Hindlimb muscle (tissue), 1 donor: ENCODE measurements at places on chromosomes 11 and 22. TPM values are rescaled to one million over a fixed set of nuclear protein-coding genes. Genes with fewer than 3 reads are reported as not detected.

The SCUBE2 gene
- polyA plus RNA-seq = 25.0 TPM

The EXPH5 gene
- polyA plus RNA-seq = 0.57 TPM

The TBX1 gene
- polyA plus RNA-seq = 17.2 TPM

The PLAAT2 gene
- polyA plus RNA-seq = not detected

The PGA5 gene
- polyA plus RNA-seq = 1.1 TPM

DNA sequence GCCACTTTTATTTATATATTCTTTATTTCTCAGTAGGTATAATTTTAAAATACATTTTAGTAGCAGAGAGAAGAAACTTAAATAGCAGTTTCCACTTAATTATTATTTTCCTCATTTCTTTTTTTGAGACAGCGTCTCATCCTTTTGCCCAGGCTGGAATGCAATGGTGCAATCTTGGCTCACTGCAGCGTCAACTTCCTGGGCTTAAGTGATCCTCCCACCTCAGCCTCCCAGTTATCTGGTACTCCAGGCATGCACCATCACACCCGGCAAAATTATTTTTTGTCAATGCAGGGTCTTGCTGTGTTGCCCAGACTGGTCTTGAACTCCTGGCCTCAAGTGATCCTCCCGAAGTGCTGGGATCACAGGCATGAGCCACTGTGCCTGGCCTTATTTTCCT is 38.3 kb downstream of the ATG13 start:
- DNase-seq = no peak

DNA sequence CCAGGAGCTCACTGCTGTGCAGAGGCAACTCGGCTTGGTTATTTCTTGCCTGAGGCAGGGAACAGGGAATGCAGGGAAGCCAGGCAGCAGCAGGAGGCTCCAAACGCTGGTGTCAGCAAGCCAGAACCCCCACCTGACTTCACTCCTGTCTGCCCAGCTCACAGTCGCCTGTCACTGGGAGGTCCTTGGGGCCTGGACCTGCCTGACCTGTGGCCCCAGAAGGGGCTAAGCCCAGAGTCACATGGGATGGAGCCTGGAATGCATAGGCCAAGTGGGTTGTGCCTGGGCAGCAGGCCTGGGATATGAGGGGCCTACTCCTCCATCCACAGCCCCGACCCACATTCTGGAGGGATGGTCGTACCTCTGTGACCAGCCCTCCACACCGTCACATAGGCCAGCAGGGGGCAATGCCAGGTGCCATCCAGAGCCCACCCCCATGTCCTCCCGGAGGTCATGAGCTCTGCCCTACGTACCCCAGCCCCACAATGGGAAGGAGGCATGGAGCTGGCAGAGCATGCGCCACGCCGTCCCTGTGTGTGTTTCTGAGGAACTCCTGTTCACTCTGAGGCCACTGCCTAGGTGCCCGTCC is 5.2 kb downstream of the RASSF7 start:
- DNase-seq = no peak

DNA sequence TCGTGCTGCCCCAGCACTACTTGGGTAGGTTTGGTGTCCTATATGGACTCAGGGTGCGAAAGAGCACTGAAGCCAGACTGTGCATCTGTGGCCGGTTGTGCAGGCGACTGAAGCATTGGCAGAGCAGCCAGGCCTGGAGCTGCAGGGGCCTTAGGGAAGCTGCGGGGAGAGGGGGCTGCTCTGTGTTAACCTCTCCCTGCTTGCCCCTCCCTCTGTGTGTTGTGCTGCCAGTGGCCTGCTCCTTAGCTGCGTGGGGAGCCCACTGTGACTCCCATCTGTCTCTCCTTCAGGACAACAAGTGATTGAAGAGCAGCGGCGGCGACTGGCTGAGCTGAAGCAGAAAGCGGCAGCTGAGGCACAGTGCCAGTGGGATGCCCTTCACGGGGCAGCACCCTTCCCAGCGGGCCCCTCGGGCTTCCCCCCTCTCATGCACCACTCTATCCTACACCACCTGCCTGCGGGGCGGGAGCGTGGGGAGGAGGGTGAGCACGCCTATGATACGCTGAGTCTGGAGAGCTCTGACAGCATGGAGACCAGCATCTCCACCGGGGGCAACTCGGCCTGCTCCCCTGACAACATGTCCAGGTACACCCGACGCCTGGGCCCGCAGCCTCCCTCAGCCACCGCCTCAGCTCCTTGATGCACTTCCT is 34.3 kb downstream of the TREH start:
- DNase-seq = no peak

DNA sequence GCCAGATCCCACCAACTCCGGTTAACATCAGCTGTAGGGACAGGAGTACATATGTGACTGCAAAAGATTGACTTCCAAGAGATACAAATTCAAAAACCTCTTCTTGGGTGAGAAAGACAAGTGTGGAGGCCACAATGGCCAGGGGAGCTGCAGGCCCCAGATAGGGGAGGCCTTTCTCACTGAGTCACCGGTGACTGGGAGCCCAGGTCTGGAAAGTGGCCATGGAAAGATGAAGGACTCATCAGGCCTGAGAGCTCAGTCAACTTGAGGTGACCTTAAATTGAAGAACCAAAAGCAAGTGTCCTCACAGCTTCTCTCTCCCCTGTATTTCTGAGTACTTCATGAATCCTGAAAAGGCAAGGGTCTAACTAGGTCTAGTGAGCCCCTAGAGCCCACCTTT is 90.4 kb upstream of the CLPB start:
- DNase-seq = no peak

DNA sequence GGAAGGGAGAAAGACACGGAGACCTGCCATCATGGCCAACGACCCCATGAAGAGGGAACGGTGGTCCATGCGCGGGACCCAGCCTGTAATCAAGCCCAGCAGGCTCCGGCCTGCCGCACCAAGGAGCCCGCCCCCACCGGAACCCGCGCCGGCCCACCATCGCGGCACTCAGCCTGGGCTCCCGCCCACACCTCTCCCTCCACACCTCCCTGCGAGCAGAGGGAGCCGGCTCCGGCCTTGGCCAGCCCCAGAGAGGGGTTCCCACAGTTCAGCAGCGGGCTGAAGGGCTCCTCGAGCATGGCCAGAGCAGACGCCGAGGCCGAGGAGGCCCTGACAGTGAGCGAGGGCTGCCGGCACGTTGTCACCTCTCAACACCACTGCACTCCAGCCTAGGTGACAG is 1302.8 kb upstream of the CNTN5 start:
- DNase-seq = no peak

- DNase-seq = no peak
Measured at GRCh38 chr11:69007975-69008381, 5.1 kb downstream of the MRGPRF start.

- no peak for DNase-seq
Measured at GRCh38 chr11:22169833-22170232, 23.1 kb upstream of the ANO5 start.

DNA sequence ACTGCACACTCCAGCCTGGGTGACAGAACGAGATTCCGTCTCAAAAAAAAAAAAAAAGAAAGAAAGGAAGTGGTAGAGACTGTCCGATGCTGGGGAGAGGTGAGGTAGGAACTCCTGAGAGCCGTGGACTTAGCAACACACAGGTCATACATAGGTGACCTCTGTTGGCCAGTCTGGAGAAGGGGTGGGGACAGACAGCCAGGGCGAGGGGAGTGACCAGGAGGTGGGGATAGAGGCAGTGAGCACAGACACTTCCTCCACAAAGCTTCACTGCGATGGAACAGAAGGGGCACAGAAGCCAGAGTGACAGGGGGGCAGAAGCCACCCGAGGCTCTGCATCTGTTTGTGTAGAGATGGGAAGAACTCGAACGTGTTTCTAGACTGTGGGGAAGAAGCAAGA is 47.1 kb downstream of the MYH9 start:
- DNase-seq = no peak

- peak; percentile 49 for DNase-seq
Measured at GRCh38 chr11:86482692-86483091, 108.0 kb downstream of the CCDC81 start.

GRCh38 chr22:22770280-22770871 is 117.2 kb upstream of the IGLL5 start:
- no peak for DNase-seq

DNA sequence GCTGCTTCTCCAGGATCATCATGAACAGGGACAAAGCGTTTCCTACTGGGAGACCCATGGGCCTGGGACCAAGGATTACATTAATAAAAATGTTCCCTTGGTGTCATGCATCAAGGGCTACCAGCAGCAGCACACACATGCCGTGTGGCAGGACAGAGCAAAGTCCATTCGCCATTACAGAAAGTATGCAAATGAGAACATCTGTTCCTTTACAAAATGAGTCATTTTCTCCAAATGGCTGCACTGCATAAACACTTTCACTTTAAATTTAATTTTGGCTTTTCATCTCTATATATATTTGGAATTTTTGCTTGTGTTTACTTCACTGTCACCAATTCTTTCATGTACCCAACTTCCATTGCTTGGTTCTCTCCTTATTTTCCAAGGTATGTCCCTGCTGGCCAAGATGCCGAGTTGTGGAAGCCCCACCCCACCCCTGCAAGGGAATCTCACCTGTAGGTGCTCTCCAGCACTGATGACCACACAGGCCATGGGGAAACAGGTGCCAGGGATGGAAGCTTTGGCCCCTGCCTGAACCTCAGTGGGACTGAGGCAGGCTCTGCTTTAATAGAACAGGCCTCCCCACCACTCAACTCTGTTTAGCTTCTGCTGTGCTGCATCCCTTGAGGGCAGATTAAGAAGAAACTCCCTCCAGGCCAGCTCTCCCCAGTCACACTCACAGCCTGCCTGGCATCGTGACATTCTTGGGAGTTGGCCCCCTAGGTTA is 15.6 kb upstream of the GNAZ start:
- no peak for DNase-seq

GRCh38 chr11:14643697-14644225 is at the start of gene PDE3B:
PDE3B (plus strand) TSS chr11:14643804; CDS start chr11:14644076, 272 bp downstream.
- peak; percentile 67 for DNase-seq

- no peak for DNase-seq
Measured at GRCh38 chr11:71334191-71334590, 81.8 kb upstream of the SHANK2 start.

GRCh38 chr11:86155200-86155844 is 86.4 kb upstream of the PICALM start:
- no peak for DNase-seq
